NCI-H2081 treated with DMSO at 0.1 percent for 48 hours (cell line): ENCODE measurements at places on chromosomes 7 and 10.

DNA sequence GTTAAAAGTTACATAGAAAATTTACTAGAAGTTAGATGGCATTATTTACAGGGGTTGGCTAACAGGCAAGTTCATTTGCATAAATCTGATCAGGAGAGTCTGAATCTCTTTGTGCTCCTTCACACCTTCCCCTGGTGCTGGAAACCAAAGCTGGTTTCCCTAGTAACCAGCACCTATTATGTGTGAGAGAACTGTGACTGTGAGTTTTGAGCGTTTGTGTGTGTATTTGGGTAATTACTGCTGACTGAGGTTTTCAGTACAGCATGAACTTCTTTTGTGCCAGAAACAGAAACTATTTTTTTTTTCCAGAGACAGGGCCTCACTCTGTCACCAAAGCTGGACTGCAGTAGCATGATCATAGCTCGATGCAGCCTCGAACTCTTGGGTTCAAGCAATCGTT is 10.3 kb upstream of the IFIT1B start:
- DNase-seq: no peak

- DNase-seq: no peak
Measured at GRCh38 chr10:79927111-79927828, 21.6 kb downstream of the SFTPD start.

- no peak for DNase-seq
Measured at GRCh38 chr10:72697716-72698115, 5.8 kb downstream of the MCU start.

DNA sequence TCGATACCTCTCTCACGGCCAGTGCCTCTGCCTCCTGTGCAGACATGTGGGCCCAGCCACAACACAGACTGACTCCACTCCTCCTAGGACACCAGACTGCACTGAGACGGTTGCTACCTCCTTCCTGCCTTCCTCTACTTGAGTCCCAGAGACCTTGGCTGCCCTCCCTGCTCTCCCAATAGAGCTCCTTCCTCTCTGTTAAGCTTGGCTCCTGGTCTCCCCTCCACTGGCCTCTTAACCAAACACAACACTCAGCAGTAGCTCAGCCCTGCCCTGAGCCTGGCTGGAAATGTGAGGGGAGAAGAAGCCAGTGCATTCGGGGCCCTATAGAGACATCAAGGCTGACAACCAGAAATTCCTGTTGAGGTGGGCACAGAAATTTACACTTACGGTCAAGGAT is 102.0 kb downstream of the HTR5A start:
- DNase-seq: no peak

- DNase-seq: no peak
Measured at GRCh38 chr7:150311711-150312110, 11.4 kb upstream of the LRRC61 start.
